GM10248 (cell line): ENCODE measurements at places on chromosomes 3 and 15.

DNA sequence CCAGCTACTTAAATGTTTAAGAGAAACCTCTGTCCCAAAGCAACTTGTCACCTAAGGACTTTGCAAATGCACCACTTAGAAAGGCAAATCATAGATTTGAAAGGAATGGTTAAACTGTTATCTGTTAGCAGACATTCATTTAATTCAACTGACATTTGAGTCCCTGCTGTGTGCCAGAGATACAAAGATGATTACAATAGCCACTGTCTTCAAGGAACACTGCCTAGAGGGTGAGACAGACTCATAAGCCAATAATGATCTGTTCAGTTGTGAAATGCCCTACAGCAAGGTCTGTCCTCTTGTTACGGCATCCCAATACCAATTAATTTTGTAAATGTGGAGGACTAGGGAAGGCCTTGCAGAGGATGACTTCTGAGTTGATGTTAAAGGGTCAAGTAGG is 113.1 kb downstream of the ATG7 start:
- no peak for DNase-seq

DNA sequence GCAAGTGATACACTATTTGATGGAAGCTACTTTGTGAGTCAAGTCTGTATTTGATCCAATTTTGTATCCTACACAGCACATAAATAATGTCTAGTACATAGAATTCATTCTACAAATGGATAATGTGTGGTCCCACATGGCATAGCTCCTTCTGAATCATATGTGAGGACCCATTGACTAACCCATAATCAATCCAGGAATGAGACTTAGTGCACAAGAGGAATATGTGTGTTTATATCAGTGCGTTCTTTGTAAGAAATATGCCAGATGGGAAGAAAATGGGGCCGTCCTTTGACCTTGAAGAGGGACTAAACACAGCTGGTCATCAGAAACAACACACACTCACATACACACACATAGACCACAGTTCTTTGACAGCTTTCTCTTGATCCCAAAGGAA is 282.7 kb upstream of the SEMA6D start:
- no peak for DNase-seq

GRCh38 chr3:126019683-126020082 is 50.7 kb downstream of the ROPN1B start:
- no peak for DNase-seq

- no peak for DNase-seq
Measured at GRCh38 chr15:74157868-74158827, 15.4 kb upstream of the ISLR start.

GRCh38 chr3:129577925-129578786 is 28.3 kb downstream of the PLXND1 start:
- peak; percentile 79 for DNase-seq

DNA sequence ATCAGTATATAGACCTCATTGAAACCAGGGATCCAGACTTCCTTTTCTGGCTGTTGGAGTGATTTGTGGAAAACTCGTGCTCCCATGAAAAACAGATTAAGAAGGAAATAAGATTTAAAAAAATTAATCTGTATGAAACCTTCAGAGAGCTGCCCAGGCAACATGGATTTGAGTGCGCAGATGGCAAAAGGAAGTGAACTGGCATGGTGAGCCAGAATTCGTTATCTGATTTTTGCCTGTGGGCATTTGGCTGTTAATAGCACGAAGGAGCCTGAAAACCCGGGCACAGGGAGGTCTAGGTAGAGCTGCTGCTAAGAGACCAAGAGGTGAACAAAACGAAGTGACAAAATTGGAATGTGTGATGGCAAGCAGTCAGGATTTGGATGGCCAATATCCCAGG is 19.1 kb upstream of the SPINK8 start:
- DNase-seq, result no peak

DNA sequence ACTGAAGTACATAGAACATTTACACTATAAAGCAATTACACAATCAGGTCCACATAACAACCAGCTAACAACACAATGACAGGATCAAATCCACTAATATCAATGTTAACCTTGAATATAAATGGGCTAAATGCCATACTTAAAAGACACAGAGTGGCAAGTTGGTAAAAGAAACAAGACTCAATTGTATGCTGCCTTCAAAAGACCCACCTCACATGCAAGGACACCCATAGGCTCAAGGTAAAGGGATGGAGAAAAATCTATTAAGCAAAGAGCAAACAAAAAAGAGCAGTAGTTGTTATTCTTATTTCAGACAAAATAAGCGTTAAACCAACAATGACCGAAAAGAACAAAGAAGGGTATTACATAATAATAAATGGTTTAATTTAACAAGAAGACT is 183.3 kb downstream of the PYDC2 start:
- no peak for DNase-seq

- DNase-seq, result no peak
Measured at GRCh38 chr3:8705575-8705974, 28.0 kb upstream of the CAV3 start.

DNA sequence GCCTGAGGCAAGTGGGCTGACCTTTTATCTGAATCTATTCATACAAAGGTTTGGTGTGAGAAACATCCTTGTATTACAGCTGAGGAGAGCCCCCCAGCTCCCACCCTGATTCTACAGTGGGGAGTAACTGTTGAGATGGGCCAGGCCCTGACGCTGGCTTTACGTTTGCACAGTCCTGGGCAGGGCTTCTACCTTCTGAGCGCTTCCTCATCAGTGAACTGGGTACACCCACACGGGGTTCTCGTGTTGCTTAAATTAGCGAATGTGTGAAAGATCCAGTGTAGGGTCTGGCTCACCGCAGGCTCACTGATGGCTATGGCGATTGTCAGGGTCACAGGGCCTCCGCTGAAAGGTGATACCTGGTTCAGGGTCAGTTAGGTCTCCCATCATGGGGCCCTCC is 7.3 kb upstream of the GHRL start:
- no peak for DNase-seq

GRCh38 chr3:138888560-138888959 is 53.8 kb upstream of the PIK3CB start:
- DNase-seq, result no peak

GRCh38 chr3:19264424-19264823 is 116.1 kb downstream of the KCNH8 start:
- DNase-seq, result no peak

GRCh38 chr15:66803182-66803729 is 101.2 kb downstream of the SMAD6 start:
- DNase-seq, result no peak

GRCh38 chr3:38313695-38314094 is 31.6 kb downstream of the SLC22A14 start:
- no peak for DNase-seq

DNA sequence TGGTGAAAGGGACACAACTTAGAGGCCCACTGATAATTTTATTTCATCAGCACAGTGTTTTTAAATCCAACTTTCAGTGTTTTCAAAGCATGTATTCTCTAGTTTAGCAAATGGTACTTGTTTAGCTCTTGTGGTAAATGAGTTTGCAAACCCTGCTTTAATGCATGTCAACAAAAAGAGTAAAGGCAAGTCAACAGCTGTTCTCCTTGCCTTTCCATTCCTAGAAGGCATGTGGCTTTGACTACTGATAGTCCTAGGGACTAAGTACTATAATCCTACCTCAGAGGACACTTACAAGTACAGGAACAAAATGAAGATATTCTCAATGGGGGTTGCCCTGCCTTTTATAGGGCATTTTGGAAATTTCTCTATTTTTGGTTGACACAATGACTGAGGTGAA is 13.1 kb downstream of the NPTN start:
- no peak for DNase-seq

DNA sequence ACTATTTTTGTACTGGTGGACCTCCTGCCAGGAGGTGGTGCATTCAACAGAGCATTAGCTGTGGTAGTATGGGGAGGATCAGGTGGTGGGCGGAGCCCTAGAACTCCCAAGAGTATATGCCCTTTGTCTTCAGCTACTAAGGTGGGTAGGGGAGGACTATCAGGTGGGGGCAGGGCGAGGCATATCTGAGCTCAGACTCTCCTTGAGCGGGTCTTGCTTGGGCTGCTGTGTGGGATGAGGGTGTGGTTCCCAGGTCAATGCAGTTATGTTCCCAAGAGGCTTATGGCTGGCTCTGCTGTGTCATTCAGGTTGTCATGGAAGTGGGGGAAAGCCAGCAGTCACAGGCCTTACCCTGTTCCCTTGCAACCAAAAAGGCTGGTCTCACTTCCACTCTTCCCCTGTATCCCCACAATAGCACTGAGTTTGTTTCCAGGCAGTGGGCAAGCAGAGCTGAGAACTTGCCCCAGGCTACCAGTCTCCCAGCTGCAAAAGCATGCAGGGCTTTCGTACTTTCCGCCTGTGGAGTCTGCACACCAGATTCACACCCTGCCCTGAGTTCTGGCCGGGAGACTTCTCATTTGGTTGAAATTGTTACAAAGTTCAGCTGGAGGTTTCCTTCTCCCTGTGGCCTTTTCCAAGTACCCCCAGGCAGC is 93.7 kb upstream of the DPPA4 start:
- DNase-seq, result no peak

GRCh38 chr3:72977060-72977808 is 19.4 kb upstream of the PPP4R2 start:
- peak; percentile 28 for DNase-seq

DNA sequence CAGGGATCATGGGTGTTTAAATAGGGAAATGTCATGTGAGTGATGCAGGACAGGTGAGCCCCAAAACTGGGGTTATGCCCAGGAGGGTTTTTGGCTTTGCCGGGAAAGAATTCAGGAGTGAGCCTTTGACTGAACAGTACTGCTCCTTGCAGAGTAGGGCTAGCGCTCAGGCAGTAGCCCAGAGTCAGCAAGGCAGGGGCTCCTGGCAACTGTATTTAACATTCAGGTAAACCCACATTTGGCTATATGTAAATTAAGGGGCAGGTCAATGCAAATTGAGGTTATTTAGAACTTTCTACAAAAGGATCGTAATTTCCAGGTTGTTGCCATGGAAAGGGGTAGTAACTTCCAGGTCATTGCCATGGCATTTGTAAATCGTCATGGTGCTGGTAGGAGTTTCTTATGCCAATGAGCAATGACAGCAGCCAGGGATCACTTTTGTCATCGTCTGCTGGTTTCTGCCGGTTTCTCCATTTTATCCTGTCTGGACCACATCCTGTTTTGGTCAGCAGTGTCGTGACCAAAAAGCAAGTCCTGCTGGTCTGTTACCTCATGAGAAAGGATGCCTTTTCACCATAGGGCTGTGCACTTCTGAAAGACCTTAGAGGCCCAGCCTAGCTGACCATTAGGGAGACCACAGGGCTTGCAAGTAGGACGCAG is 24.3 kb downstream of the MTHFS start:
- DNase-seq, result no peak

DNA sequence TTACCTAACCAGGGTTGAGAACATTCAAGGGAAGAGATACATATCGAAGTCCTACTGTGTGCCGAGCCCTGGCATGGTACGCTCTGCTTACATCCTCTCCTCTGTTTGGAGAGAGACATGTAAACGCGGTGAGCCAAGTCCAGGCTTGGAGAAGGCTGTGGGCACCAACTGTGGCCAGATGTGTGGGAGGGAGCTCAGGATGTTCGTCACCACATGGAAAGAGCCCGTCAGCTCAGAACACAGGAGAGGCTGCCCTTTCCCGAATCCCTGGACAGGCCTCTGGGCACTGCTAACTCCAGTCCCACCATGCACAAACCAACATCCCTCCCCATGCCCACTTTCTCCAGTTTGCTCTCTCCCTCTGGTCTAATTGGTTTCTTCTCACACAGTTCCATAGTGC is 43.0 kb downstream of the MESD start:
- DNase-seq, result no peak

GRCh38 chr3:179961071-179961702 is 75.5 kb downstream of the PEX5L start:
- no peak for DNase-seq

DNA sequence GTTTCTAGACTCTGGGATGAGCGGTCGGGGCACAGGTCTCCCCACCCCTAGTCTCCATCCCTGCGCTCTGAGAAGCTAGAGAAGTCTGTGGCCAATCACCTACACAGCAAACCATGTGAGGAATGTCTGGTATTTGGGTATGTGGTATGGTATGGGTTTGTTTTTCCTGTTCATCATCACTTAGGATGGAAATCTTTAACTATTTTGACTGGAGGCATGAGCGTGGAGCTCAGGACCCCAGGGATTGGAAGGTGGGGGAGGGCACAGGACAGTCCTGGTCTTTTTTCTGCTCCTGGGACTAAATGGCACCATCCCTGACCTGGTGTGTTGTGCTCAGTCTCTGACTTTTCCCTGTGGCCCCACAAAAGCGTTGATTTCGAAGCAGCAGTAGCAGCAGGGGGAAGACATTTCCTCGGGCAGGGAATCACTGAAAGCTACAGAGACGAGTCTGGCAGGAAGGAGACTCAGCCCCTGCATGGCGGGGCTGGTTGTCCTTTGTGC is 191.7 kb upstream of the TPM1 start:
- no peak for DNase-seq

DNA sequence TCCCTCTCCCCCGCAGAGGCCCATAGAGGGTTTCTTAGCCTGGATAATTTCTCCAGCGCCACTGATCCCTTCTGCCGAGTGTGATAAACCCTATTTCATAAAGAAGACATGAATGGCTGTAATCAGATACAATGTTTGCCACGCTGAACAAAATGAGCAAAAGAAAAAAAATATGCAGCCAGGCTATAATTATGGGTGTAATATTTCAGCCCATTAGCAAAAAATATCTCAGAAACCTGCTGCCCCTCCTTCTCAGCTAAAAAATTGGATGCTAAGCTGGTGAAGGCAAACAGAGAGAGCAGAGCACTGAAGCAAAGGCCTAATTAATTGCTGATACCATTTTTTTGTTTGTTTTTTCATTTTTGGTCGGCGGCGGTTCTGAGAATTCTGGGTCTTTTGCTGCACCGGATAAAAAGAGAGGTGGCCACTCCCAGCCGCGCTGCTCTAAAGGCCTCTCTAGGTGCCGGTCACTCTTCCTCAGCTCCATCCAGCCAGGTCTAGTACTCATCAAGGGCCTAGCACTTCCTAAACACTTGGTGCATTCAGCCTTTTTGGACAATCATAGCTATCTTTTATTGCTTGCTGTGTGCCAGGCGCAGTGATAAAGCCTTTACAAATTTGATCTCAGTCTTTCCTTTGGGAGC is 128.7 kb upstream of the TLE3 start:
- DNase-seq, result no peak

DNA sequence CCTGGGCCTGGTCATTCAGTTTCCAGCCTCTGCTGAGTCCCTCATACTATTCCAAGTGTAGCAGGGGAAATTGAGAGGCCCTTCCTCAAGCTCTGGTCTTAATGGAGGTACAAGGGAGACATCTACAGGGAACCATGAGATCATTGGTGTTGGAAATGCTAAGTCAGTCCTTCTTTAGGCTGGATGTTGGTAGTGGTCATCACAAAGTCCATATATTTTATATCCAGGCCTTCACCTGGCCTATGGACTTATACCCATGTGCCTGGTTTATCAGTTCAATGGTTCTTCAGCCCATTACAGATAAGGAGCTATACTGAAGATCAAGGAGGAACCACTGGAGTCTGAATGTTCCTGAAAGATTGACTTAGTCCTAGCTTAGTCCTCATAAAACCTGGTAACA is 135.0 kb downstream of the STAG1 start:
- no peak for DNase-seq
